ENCODE measurements at places on chromosomes 16 and 17. TPM values are rescaled to one million over a fixed set of nuclear protein-coding genes. Genes with fewer than 3 reads are reported as not detected.

GRCh38 chr17:83187782-83188311 lies 108.4 kb downstream of the METRNL start:
- DNase-seq, result no peak

DNA sequence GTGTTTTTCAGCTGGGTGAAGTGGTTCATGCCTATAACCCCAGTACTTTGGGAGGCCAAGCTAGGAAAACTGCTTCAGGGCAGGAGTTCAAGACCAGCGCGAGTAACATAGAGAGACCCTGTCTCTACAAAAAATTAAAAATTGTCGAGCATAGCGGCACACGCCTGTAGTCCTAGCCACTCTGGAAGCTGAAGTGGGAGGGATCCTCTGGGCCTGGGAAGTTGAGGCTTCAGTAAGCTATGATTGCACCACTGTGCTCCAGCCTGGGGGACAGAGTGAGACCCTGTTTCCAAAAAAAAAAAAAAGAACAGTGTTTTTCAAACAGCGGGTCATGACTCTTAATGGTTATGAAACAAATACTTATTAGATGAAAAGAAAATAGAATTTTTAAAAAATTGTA lies 2.3 kb upstream of the CYTH1 start:
- DNase-seq, result no peak

GRCh38 chr17:37088913-37089312 lies 140.2 kb downstream of the AATF start:
- no peak for DNase-seq

The PRSS22 gene
- not detected for total RNA-seq

The SPATA32 gene
- 0.21 TPM for total RNA-seq

Data from activated CD4-positive, alpha-beta T cell treated with anti-CD3 and anti-CD28 coated beads for 36 hours (primary cell).